AG09319 (cell line): ENCODE measurements at places on chromosomes 13 and 19.
A peak's percentile ranks its signal among the peaks of the same experiment; 100 is the strongest.

GRCh38 chr13:55560331-55560730 lies 1580.4 kb upstream of the PRR20A start:
- DNase-seq = no peak

DNA sequence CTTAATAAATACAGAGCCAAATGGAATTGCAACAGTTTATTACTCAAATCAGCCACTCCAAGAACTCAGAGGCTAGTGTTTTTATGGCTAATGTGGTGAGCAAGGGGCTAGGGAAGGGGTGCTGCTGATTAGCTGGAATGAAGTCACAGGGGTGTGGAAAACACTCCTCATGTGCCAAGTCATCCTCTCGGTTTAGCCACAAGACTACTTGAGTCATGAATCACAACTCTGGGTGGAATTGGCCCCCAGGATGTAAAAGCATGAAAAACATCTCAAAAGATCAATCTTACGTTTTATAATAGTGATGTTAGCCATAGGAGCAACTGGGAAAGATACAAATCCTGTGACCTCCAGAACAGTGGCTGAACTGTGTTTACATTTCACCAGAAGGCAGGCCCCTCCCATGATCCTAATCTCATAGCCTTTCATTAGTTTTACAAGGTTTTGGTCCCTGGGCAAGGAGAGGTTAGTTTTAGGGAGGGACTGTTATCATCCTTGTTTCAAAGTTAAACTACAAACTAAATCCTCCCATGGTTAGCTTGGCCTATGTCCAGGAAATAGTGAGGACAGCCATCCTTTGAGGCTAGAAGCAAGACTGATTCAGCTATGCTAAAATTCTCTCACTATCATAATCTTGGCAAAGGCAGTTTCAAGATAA lies 2020.1 kb upstream of the PCDH20 start:
- peak; percentile 71 for DNase-seq

DNA sequence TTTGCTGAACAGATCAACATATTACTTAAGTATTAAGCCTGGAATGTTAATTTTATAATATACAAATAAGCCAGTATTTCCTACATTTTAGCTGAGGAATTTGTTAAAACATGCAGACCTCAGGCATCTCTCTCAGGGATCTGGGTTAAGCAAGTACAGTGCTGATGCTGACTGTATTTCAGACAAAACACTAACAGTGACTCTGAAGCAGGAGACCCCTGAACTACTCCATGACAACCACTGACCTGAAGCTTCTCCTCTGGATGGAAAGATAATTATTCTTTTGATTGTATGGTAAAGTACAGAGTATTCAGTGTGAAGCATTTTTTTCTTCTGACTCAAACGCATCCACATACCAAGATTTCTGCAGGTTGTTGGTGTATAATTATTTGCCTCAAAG lies 680.8 kb downstream of the LIG4 start:
- no peak for DNase-seq

- no peak for DNase-seq
Observed at GRCh38 chr19:39103151-39103550, 19.0 kb downstream of the ACP7 start.

DNA sequence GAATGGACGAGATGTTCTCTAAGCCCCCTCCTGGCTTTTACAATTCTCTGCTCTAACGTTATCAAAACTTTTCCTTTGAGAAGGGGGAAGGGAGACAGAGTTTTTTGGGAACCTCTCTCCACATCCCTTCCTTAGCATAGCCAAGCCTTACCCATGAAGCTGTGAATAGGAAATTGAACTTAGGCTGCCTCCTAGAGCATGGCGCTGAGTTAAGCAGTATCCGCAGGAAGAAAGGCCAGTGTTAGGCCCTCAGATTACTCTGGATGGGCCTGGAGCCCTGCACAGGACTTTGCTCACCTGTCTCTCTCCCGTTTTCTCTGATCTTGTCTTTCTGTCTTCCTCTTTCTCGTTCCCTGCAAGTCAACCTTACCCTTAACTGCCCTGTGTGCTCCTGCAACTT lies 39.6 kb downstream of the CYP2B6 start:
- no peak for DNase-seq

DNA sequence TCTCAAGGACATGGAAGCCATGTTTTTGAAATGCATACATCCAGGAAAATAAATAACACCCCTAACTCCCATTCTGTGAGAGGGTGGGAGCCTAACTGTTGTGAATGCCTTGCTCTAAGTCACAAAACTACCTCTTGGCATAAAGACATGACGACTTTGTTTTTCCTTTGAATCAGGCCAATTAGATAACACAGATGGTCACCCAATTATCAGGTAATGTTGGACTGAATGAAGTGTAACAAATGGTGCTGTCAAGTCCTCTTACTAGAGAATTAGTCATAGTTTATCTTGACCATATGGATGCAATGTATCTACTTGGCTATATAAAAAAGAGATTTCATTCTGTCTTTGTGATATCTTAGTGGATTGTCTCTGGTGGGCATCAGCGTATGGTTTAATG lies 553.6 kb upstream of the ATXN8OS start:
- no peak for DNase-seq

DNA sequence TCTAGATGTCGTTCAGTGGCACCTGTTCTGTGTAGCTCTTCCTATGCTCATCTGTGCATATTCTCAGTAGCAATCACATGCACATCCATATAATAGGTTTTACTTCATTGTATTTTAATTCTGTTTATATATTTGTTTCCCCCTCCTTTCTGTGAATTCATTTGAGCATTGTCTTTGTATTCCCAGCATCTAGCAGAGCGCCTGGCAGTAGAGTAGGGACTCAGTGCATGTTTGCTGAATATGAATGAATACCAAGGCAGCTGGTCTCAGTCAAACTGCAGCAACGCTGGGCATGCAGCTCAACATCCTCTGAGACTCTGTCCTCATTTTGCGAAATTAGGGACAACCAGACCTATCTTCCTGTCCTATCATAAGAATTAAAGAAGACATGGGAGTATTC lies 330.1 kb downstream of the SPRY2 start:
- no peak for DNase-seq

- no peak for DNase-seq
Observed at GRCh38 chr13:51269039-51269438, 46.8 kb downstream of the FAM124A start.

- no peak for DNase-seq
Observed at GRCh38 chr19:13425151-13425550, 81.1 kb downstream of the CACNA1A start.

DNA sequence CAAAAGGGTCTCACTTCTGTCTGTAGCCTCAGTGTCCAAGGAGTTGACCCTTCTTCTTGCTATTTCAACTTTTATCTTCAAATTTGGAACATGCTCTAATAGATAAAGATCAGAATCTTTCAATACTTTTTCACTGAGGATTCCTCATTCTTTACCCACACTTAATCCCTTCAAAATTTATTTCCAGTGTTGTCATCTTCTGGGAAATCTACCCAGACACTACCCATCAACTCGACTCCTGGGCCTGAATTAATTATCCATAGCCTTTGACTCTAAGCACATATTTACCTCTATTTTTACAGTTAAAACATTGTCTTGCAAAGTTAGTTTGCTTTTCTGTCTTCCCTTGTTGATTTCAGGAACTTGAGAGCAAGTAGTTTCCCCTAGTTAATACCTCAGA lies 1022.5 kb downstream of the PCDH9 start:
- no peak for DNase-seq

DNA sequence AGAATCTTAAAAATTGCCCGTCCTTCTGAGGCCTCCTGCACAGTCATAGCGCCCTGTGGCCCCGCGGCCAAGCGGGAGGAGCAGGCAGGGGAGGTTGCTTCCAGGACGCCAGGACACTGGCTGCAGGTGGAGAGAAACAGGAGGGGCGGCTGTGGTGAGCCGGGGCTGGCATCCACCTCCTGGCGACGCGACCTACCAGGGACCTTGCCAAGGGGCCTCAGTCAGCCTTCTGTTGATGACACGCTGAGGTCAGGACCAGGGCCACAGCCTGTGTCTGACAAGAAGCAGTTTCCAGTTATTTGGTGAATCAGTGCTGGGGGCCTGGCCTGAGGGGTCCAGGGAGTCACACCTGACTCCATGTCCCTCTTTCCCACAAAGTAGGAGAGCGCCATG lies 13.3 kb upstream of the MKNK2 start:
- DNase-seq = no peak

GRCh38 chr13:43786472-43786765 lies 353 bp downstream of the ENOX1 start:
- no peak for DNase-seq
